ENCODE measurements at places on chromosomes 11 and 22.

DNA sequence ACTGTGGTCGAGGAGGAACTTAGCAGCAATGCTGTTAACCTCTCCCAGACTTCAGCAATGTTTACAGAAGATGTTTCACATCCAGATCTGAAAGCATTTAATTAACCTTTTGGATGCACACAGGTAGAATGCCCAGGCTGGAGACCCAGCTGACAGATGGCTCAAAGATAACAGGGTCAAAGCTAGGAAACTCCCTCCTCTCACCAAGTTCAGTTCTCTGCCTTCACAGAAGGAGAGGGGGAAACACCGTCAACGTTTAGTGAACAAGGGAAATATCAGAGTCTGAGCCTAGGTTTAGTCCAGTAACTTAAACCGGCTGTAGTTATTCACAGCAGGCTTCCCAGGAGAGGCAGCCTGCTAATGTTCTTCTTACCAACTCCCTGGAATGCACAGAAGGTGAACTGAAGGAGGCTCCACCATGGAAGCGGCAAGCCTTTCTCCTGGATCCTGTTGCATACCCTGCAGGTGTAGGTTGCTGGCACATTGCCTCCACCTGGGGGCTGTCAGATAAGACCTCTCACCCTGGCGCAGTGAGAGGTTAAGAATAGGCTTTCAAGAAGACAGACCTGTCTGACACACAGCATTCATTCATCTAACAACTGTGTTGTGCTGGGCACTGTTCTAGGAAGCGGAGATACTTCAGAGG lies 23.5 kb upstream of the ANKK1 start:
- DNase-seq, result no peak

GRCh38 chr11:76076749-76077148 lies 129.6 kb downstream of the WNT11 start:
- no peak for DNase-seq

DNA sequence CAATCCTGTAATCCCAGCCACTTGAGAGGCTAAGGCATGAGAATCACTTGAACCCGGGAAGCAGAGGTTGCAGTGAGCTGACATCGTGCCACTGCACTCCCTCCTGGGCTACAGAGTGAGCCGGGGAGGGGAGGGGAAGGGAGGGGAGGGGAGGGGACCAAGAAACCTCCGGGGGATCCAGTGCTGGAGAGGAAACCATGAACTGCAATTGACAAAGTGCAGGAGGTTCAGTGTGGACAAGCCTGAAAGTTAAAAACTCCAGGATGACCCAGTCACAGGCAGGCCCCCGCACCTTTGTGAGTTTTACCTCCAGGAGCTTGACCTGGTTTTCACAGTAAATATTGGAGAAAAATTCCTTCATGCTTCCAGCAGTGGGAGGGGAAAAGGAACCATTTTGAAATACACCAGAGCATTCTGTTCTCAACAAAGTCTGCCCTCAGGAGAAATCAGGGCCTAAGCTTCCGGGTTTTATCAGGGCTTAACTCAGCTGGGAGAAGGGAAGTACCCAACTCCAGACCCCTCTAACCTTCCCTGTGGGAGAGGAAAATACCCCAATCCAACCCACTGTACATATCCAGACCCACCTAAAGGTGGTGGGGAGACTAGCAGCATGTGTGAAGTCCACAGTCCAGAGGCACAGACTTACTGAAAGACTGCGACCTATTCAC lies 15.5 kb upstream of the ZFTA start:
- DNase-seq, result no peak

- no peak for DNase-seq
Observed at GRCh38 chr11:100612766-100613165, 74.3 kb upstream of the ARHGAP42 start.

DNA sequence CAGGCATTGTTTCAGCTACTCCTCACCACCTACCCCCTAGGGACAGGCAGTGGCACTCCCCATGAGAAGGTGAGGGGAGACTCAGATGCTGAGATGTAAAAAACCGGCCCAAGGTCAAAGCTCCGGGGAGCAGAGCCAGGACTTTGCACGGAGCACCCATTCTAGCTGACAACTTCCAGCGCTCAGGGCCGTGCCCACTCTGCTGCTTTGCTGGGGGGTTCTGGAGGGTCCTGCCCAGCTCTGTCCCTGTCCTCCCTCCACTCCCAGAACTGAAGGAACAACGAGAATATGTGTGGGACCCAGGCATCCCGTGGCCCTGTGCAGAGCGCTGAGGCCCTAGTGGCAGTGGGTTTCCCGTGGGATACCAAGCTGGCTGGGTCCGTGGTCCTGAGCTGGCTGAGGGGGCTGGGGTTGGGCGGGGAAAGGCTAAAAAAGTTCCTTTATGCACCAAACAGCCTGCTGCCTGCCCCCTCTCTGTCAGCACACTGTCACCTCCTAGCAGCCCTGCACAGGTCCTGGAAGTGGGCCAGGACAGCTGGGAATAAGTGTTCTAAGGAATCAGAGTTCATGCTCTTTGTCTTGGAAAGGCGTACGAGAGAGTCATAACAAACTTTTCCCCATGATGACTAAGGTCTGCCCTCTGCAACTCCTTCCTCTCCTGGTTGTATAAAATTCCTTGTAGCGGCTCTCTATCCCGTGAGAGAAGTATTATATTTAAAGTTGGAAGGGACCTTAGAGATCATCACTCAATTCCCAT lies 1.9 kb downstream of the MS4A10 start:
- DNase-seq, result peak; percentile 61

- no peak for DNase-seq
Observed at GRCh38 chr11:39690856-39691255, 1768.6 kb downstream of the LRRC4C start.

DNA sequence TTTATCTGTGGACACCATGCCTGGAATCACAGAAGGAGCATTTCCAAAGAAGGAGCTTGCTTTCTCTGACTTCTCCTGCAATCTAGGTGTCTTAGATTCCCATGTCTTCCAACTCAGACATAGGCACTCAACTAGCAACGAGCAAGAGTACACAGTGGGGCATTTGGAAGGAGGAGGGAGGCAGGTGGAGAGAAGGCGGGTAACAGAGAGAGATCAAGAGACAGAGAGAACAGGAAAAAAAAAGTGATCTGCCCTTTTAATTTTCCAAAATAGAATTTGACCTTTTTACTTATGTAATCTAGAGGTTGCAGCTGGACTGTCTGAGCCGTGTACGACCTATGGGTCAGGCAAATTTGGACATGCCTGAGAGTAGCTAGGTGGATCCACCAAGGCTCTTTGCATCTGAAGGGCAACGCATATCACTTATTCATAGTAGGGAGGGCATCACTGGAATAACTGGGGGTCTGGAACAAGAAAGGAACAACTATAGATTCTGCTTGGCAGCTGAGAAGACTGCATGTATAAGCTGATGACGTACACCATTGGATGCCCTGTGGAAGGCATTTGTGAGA lies 37.3 kb upstream of the POGLUT3 start:
- DNase-seq, result no peak

DNA sequence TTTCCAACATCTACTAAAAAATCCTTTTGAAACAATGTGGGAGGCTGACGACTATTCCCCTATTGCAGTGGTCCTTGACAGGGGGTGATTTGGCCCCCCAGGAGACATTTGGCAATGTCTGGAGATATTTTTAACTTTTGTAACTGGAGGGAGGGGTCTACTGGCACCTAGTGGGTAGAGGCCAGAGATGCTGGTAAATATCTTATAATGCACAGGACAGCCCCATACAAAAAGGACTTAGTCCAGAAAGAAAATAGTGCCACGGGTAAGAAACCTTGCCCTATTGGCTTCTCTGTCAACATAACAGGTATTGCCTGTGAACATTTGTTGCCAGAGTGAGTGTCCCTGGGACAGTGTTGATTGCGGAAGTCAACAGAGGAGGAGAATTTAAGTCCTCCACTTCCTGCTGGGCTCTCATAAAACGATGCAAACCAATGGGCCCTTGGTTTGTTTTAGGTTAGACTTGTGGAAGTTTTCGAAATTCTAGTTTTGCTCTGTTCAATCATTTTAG lies 101.6 kb downstream of the MAML2 start:
- DNase-seq, result no peak

GRCh38 chr11:96075532-96075959 lies 151.6 kb upstream of the MTMR2 start:
- peak; percentile 76 for DNase-seq

DNA sequence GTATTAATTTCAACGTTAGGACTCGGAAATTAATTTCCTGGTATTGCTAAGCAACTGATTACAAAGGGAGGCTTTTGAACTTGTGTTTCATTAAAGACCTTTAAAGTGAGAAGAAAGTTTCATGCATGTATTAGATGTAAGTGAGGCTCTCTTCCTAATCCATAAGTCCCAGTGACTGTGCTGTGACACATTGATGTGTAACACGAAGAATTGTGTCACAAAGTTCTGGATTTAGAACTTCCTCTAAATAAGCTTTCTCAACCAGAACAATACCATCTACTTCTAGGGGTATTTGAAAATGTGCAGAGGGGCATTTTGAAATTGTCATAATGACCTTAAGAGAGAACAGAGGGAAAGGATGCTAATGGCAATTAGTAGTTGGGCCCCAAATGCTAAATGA lies 14.4 kb downstream of the DCUN1D5 start:
- no peak for DNase-seq

- no peak for DNase-seq
Observed at GRCh38 chr22:38860283-38861169, 11.5 kb downstream of the CBX6 start.

DNA sequence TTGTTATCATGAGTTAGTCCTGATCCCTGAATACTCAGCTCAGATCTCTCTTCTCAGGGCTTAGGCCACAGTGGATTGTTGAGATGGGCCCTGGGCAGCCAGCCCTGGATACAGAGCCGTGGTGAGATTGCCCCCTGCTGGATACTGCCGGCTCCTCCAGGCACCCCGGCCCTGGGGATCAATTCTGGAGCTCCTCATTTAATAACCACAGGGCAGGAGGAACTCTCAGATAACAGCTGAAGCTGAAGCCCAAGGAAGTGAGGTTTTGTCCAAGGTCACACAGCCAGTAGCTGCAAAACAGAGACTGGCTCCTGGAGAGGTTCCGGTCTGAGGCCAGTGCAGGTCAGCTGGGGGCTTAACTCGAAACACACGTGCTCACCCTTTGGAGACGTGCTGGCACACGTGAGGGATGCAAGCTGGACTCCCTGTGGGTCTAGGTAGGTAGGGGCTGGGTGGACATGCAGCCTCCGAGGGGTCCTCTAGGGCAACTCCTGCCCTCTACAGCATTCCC lies 16.0 kb downstream of the USH1C start:
- DNase-seq, result peak; percentile 58

GRCh38 chr11:45193695-45194094 lies 47.3 kb downstream of the PRDM11 start:
- no peak for DNase-seq

GRCh38 chr11:125807909-125808308 lies 20.0 kb downstream of the PATE3 start:
- peak; percentile 46 for DNase-seq

- no peak for DNase-seq
Observed at GRCh38 chr11:61724437-61724836, 28.0 kb upstream of the MYRF start.

DNA sequence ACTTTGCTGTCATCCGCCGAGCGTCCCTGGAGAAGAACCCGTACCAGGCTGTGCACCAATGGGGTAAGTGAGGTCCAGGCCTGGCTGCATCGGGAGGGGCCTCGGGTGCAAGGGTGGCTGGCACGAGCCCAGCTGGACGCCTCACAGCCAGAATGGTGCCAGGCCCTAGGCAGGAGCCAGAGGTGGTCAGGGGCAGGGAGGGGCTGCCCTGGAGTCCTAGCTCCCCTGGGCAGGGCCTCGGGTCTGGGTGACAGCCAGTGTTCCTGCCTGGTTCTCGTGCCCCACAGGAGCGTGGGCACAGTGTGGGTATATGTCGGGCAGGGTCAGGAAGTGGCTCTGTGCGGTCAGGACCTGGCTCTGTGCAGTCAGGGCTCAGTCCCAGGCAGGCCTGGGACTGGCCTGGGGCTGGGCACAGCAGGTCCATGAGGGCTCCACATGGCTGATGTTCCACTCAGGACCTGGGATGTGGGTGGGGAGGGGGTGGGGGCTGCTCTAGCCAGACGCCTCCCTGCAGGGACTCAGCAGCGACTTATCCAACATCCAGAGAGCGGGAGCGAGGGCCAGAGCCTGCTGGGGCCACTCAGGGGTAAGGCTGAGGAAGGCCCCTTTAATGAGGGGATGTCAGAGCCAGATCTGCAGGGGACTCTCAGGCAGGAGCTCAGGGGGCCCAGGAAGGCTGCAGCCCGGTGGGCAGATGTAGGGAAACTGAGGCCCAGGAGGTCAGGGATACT lies 1.2 kb downstream of the TSPAN32 start:
- no peak for DNase-seq

Measured in astrocyte of the hippocampus (primary cell).